Right lobe of liver (tissue), 6 donors: ENCODE measurements at places on chromosomes 7 and 10. TPM values are rescaled to one million over a fixed set of nuclear protein-coding genes. Genes with fewer than 3 reads are reported as not detected.

PFKFB3 gene
- 8.2 TPM for total RNA-seq

FAM25G gene
- total RNA-seq = not detected

GPR26 gene
- not detected for total RNA-seq

HOXA11 gene
- not detected for total RNA-seq

DNA sequence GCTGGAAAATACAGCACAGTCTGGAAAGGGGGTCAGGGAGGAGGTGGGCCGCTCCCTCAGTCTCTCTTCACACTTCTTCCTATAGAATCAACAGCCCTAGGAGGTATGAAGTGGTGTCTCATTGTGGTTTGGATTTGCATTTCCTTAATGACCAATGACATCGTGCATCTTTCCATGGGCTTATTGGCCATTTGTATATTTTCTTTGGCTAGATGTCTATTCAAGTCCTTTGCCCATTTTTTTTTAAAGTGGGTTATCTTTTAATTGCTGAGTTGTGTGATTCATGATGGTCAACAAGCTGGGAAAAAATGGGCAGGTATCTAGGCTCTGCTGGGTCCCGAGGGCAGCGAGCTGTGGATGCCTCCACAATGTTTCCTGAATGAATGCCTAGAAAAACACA, 29.1 kb downstream of the TMEM130 start:
- DNase-seq = no peak

DNA sequence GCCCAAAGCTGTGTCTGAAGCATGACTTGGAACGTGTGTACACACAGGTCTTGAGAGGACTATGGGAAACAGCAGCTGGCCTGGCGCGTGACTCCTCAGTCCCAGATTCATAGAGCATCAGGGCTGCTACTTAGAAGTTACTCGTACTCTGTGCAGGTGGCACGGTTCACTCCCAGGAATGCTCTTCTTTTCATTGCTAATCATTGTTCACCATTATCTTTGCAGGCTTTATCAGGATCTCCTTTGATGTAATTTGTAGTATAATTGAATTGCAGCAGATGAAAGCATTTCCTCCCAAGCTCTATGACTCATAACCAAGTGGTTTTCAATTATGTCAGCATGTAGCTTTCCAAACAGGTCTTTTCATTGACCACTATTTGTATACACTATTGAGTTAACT, 938.9 kb downstream of the NRG3 start:
- DNase-seq = no peak

- DNase-seq = peak; percentile 69
These were observed 17.5 kb downstream of the INPP5A start for GRCh38 chr10:132554991-132555647.

DNA sequence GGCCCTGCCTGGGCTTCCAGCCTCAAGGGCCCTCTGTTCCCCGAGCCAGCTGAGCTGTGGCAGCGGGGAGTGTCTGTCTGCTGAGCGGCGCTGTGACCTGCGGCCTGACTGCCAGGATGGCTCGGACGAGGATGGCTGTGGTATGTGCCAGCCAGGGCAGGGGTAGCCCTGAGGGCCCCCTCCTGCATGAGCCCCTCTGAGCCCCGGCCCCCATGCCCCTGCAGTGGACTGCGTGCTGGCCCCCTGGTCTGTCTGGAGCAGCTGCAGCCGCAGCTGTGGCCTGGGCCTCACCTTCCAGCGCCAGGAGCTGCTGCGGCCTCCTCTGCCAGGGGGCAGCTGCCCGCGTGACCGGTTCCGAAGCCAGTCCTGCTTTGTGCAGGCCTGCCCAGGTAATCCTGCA, 28.4 kb upstream of the ZNF467 start:
- no peak for DNase-seq

GRCh38 chr10:45373003-45373575, 927 bp upstream of the ALOX5 start:
- no peak for DNase-seq

GRCh38 chr10:117499248-117500105, 43.1 kb upstream of the EMX2 start:
- DNase-seq = no peak

- no peak for DNase-seq
These were observed 28.4 kb upstream of the CBLL1 start for GRCh38 chr7:107715531-107715930.

DNA sequence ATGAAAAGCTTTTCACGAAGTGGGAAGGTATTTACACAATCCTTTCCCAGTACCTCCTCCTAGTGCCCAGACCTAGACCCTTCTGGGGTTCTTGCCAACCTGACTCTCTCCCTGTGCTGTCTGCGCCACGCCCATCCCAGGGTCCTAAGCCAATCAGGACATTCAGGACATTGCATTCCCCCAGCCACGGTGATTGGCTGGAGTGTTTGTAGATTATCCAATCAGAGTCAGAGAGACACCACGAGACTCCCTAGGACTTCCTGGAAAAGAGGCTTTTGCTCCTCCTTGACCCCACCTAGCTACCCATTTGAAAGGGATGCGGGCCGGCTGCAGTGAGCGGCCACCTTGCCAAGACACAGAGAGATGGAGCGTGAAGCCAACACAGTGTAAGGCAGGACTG, 3.5 kb upstream of the GDF2 start:
- DNase-seq = no peak
